ENCODE measurements at places on chromosomes 6 and 20.

GRCh38 chr6:11437824-11438459, 99.6 kb upstream of the TMEM170B start:
- no peak for DNase-seq

- peak; percentile 66 for DNase-seq
Observed at GRCh38 chr6:71190809-71191208, 97.8 kb upstream of the OGFRL1 start.

DNA sequence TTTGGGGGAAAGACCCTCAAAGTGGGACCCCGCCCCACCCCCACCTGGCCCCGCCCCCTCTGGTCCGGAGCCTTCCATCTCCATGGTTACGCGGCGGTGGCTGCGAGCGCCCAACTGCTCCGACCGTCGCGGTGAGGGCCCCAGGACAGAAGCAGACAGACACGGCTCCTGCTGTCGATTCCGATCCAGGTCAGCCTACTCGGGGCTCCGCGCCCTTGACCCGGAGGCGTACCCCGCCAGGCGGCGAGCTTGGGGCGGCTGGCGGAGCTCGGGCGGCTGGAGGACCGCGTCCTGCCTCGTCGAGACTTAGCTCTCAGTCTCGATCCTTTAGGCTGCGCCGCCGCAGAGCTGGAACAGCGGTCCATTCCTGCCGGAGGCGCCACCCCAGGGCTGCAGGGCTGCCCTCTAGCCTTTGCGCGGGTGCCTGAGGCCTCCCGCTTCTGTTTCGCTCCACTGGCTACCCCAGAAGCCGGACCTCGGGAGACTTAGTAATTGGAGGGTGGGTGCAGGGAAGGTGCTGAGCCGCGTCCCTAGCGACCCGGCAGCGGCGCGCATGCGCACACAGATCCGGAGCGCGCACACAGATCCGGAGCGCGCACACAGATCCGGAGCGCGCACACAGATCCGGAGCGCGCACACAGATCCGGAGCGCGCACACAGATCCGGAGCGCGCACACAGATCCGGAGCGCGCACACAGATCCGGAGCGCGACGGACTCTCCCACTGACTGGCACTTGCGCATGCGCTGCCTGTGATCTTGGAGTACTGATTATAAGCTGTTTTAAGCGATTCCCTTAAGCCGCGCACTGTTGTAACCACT, at the start of gene CFAP206:
TSS of gene CFAP206 (plus strand) at position 72 of the 820 bp plus-strand sequence. CDS start 1,868 bp downstream, outside the sequence.
- peak; percentile 87 for DNase-seq

DNA sequence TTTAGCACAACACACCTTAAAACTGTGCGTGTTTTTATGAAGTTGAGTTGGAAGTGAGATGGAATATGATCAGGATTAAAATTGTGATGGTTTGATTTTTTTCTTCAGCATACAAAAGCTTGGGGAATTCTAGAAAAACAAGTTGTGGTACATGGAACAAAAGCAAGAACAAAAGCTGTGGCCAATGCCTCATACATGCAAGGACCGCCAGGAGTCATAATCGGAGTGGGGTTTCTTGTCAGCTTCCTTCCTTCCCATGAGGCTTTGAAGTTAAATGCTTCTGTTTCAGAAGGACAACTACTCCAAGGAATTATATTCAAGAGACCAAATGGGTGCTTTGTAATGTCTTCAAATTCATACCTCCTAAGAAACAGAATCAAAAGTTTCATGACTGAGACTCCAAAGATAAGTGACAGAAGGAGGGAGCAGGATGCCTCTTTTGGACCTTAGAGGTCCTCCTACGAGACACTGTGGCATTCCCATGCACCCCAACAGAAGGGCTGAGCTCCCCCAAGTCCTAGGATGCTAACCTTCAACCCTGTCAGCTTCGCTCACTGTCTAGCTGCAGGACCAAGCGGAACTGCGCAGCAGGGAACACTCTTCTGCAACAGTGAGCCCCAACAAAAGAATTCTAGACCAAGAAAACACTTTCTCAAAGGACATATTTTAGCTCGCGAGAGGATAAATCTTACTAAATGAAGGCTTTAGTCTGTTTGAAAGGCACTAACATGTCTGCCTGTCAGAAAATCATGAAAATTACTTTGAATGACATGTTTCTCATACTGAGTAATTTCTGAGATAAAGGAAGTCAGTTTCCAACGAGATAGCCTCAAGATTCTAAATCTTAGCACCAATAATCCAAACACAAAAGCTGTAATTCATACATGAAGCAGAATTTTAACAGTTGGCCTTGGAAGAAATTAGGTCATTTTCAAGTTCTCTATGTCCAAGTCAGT, 108.5 kb upstream of the NHSL1 start:
- no peak for DNase-seq

GRCh38 chr6:157198425-157199279, 124.7 kb downstream of the TMEM242 start:
- DNase-seq = peak; percentile 51

- peak; percentile 14 for DNase-seq
Observed at GRCh38 chr20:14477125-14477524, 139.7 kb upstream of the FLRT3 start.

GRCh38 chr20:44981736-44982406, 15.6 kb downstream of the STK4 start:
- no peak for DNase-seq

DNA sequence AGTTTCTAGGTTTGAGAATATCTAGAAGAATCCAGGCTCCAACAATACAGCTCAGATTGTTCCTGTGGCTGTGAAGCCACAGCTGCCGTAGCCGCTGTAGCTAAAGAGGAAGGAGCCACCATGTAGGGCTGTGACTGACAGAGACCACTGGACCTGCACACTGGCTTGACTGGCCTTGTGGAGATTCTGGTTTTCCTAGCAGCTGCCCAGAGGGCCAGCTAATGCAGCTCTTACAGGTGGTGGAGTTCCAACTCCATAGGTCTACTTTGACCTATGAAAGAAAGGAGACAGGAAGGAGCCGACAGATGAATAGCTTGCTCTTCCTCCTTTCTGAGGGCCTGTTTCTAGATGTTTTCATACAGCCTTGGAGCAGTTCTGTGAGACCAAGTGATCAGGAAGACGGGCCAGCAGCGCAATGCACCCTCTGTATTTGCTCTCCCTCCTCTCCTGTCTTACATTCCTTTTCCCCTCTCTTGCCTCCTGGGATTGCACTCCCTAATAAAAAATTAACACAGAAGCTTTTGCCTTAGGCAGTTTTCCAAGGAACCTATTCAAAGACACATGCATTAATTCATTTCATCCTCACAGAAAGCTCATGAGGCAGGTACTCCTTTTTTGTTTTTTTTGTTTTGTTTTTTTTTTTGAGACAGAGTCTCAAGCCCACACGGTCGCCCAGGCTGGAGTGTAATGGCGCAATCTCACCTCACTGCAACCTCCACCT, 51.8 kb upstream of the MYB start:
- DNase-seq = no peak

GRCh38 chr6:166075925-166076324, 91.7 kb downstream of the TBXT start:
- no peak for DNase-seq

DNA sequence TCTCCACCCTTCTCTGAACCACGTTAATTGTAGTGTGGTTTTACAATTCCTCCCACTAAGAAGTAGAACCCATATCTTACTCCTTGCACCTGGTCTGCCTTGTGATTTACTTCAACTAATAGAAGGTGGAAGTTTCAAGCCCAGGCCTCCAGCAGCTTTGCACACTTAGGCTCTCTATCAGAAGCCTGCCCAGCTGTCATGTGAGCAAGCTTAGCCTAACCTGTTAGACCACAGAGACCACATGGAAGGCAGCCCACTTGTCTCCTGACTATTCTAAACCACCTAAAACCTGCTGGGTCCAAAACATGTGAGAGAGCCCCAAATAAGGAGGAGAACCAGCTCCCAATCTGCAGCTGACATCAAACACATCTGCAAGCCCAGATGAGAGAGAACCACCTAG, 127.6 kb upstream of the BTBD3 start:
- no peak for DNase-seq

GRCh38 chr6:149303468-149303867, 14.0 kb upstream of the TAB2 start:
- no peak for DNase-seq

DNA sequence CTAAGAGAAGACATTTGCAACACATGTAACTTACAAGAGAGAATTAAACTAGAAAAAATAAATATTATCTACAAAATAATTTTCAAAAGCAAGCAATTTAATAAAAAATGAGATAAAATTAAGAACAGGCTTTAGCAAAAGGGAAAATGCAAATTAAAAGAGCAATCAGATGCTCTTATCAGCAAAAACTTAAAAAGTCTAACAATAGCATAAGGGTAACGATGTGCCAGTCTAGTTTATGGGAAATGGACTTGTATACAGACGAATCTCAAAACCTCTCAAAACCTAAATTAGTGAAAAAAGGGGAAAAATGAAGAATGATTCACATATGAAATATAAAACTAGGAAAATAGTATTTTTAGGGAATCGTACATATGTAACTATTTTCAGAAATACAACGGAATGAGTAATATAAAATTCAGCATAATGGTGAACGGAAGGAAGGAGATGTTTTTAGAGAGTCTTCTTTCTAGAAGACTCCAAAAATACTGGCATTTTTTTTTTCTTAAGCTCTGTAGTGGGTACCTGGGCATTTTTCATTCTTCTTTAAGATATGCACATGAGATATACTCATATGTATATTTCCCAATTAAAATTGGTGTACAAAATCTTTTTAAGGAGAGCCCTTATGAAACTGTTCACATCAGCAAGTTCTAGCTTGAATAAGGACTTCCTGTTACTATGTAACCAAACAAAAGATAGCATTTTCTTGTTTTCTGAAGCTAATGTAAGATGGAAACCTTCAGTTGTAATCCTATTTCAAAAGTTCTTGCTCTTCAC, 927 bp upstream of the MANEA start:
- peak; percentile 37 for DNase-seq

DNA sequence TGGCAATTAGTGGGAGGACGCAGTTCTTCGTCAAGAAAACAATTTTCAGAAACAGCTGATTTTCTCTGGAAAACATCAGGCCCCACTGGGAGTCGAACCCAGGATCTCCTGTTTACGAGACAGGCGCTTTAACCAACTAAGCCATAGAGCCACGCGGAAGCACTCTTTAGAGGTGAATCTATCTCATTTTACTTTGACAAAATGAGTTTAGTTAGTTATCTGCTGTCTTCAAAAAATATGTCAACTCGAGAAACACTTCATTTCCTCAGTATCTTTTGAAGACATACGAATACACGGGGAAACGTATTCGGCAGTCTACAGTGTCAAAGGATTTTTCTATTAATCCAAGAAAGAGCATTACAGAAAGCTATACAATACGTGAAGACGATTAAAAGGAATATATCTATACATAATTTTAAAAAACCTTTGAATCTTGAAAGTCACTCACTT, 26.7 kb downstream of the GPX6 start:
- DNase-seq = peak; percentile 90

DNA sequence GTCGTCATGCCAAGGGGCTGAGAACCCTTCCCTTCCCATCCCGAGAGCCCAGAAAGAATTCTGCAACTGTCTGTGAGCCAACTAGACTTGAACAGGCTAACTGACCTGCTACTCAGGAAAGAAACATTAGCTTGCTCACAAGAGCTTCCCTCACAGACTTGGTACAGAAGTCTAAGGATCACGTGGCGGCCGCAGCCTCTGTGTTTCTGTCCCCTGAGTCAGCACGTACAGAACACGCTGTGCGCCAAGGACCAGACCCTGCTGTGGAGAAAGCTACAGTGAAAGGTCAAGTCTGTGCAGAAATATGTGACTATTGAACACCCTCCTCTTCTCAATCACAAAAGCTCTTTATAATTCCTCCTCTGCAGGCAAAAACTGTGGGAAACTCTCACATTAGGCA, 151.3 kb upstream of the QKI start:
- peak; percentile 44 for DNase-seq

- peak; percentile 65 for DNase-seq
Observed at GRCh38 chr6:35757456-35758123, 18.8 kb upstream of the CLPSL2 start.

DNA sequence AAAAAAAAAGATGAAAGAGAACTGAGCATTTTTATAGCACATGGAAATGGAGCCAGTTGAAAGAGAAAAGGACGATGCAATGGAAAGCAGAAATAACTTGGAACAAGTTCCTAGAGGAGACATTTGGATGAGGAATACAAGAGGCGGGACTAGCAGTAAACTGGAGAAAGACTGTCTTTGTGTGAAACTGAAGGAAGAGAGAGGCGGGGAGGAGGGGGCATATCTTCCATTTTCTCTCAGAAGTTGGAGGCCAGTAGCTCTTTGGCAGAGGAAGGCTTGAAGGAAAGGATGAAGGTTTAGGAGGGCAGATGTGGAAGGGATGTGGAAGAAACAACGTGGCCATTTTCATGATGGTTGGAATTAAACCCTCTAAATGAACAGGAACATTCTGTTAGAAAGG, 33.0 kb upstream of the ADGRF1 start:
- no peak for DNase-seq

DNA sequence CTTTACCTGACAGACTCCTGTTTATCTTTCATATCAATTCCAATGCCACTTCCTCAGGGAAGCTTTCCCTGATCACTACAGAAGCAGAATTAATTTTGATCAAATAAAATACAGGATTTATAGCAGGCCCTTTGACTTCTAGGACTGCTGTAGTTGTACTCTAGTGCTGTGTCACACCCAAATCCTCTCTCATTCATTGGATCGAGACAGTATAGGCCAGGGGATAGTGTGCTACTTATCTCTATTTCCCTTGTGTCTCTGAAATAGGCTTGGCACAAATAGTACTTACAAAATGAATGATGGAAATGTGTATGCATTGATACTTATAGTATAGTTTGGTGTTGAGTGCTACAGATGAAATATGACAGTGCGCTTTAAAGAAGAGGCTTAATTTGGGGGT, 19.8 kb downstream of the RALY start:
- no peak for DNase-seq

DNA sequence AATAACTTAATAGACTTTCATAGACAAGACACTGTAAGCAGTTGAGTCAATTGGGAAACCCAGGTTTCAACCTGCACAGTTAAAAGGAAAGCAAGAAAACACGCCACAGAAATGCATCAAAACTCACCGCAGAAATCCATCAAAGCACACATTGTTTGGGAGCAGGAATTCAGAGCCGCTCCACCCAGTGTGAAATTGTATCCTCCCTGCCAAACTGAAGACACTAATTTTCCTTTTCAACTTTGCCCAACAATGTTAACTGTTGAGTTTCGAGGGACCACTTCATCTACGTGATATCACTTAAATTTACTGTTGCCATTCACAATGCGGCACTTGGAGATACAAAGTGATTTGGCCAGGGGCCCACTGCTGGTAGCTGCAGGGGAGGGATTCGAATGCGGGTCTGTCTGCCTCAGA, 92.7 kb downstream of the DACT2 start:
- no peak for DNase-seq

GRCh38 chr20:37522260-37523011, 1.4 kb downstream of the NNAT start:
- no peak for DNase-seq

Measured in cardiac fibroblast (primary cell).